ENCODE measurements at places on chromosomes 4 and X.
A peak's percentile ranks its signal among the peaks of the same experiment; 100 is the strongest.

- H3K4me3 ChIP-seq = no peak overlapping the region
- H3K4me1 ChIP-seq = peaks cover 2% of the 10 kb centered on the region
- DNase-seq = no peak
- no peak overlapping the region for H3K27ac ChIP-seq
- no peaks in the 10 kb centered on the region for H3K36me3 ChIP-seq
- no peaks in the 10 kb centered on the region for H3K27me3 ChIP-seq
Measured at GRCh38 chrX:150217609-150218008, 145.5 kb upstream of the MAMLD1 start.

- peak overlapping the region; percentile 59 for H3K27ac ChIP-seq
- no peaks in the 10 kb centered on the region for H3K27me3 ChIP-seq
- H3K4me3 ChIP-seq = peak overlapping the region; percentile 50
- no peaks in the 10 kb centered on the region for H3K36me3 ChIP-seq
Measured at GRCh38 chr4:5045097-5045496, 6.2 kb upstream of the STK32B start.

GRCh38 chr4:148574502-148574901 lies 132.3 kb upstream of the NR3C2 start:
- H3K36me3 ChIP-seq = no peaks in the 10 kb centered on the region
- H3K27ac ChIP-seq = no peak overlapping the region
- no peaks in the 10 kb centered on the region for H3K4me1 ChIP-seq
- no peak overlapping the region for H3K4me3 ChIP-seq

DNA sequence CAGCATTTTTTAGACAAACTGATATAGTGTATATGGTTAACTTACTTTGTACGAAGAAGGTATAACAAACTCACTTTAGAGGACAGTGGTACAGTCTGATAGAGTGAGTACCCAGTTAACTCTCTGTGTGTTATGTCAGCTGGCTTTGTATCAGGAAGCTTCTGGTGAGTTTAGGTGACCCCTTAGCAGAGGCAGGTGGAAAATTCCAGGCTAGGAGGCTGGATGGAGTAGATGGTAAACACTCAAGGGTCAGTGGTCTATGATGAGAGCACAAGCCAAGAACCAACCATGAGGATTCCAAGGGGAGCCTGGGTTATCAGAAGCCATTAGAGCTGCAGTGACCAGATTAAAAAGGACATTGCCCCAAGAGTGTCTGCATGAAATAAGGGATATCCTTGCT lies 227.3 kb upstream of the CENPE start:
- no peaks in the 10 kb centered on the region for H3K36me3 ChIP-seq
- no peaks in the 10 kb centered on the region for H3K4me1 ChIP-seq
- no peak for DNase-seq
- H3K27ac ChIP-seq = no peak overlapping the region
- H3K4me3 ChIP-seq = no peak overlapping the region

- peaks cover 11% of the 10 kb centered on the region for H3K27me3 ChIP-seq
- DNase-seq = no peak
- H3K4me1 ChIP-seq = no peaks in the 10 kb centered on the region
Measured at GRCh38 chr4:129614611-129615010, 518.7 kb downstream of the C4orf33 start.

GRCh38 chr4:87497159-87497558 lies 32.0 kb downstream of the SPARCL1 start:
- H3K27ac ChIP-seq = no peak overlapping the region
- H3K4me3 ChIP-seq = no peak overlapping the region
- H3K36me3 ChIP-seq = no peaks in the 10 kb centered on the region

- DNase-seq = no peak
- no peak overlapping the region for H3K4me3 ChIP-seq
- H3K4me1 ChIP-seq = no peaks in the 10 kb centered on the region
- H3K36me3 ChIP-seq = no peaks in the 10 kb centered on the region
- no peaks in the 10 kb centered on the region for H3K27me3 ChIP-seq
- no peak overlapping the region for H3K27ac ChIP-seq
Measured at GRCh38 chrX:18389966-18390365, 35.4 kb upstream of the CDKL5 start.

- DNase-seq = no peak
- H3K36me3 ChIP-seq = no peaks in the 10 kb centered on the region
- H3K4me1 ChIP-seq = peaks cover 27% of the 10 kb centered on the region
- no peak overlapping the region for H3K27ac ChIP-seq
- H3K4me3 ChIP-seq = no peak overlapping the region
Measured at GRCh38 chr4:185797596-185798338, 14.2 kb downstream of the SORBS2 start.

- no peaks in the 10 kb centered on the region for H3K27me3 ChIP-seq
- H3K4me1 ChIP-seq = no peaks in the 10 kb centered on the region
- no peaks in the 10 kb centered on the region for H3K36me3 ChIP-seq
- H3K4me3 ChIP-seq = peak overlapping the region; percentile 82
- peak overlapping the region; percentile 65 for H3K27ac ChIP-seq
- no peak for DNase-seq
Measured at GRCh38 chrX:155767051-155767875, 113.9 kb upstream of the VAMP7 start.

GRCh38 chr4:649751-650310 lies 24.2 kb downstream of the ATP5ME start:
- H3K27me3 ChIP-seq = no peaks in the 10 kb centered on the region
- no peak for DNase-seq

- H3K27ac ChIP-seq = no peak overlapping the region
- no peak overlapping the region for H3K4me3 ChIP-seq
- H3K27me3 ChIP-seq = no peaks in the 10 kb centered on the region
- H3K36me3 ChIP-seq = no peaks in the 10 kb centered on the region
- no peak for DNase-seq
Measured at GRCh38 chr4:124941267-124941666, 228.7 kb upstream of the ANKRD50 start.

DNA sequence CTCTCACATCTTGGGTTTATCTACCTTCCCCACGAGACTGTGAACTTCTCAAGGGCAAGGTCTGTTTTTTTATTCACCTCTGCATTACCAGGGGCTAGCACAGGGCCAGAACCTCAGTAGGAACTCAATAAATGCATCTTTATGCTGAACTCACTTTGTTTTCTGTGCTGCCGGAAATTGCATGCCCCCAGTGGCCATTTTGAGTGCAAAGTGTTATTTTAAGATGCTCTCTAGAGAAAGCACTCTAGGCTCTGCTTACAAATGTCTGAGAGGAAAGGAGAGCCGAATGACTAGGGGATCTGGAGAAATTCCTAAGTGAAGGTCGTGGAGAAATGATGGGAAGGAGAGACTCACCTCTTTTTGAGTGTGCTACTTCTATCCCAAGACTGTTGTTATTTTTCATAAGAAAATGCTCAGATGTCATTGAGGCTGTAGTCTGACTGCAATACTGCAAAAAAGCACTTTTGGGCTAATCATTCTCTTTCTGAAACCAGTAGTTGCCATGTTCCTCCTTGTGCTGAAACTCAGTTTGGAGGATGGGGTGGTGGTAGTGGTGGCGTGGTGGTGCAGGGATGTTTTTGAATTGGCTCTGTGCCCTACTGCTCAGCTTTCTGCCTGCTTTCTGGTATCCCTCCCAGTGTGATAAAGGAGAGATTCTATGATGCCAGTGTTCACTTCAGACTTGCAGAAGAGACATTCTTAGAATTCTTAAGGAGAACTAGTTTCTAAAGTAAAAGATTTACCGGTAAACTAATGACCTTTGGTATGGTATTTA lies 41.3 kb downstream of the DOCK11 start:
- H3K27ac ChIP-seq = peak overlapping the region; percentile 70
- peak overlapping the region; percentile 19 for H3K4me3 ChIP-seq
- no peaks in the 10 kb centered on the region for H3K36me3 ChIP-seq
- H3K27me3 ChIP-seq = no peaks in the 10 kb centered on the region
- H3K4me1 ChIP-seq = peaks cover 38% of the 10 kb centered on the region

DNA sequence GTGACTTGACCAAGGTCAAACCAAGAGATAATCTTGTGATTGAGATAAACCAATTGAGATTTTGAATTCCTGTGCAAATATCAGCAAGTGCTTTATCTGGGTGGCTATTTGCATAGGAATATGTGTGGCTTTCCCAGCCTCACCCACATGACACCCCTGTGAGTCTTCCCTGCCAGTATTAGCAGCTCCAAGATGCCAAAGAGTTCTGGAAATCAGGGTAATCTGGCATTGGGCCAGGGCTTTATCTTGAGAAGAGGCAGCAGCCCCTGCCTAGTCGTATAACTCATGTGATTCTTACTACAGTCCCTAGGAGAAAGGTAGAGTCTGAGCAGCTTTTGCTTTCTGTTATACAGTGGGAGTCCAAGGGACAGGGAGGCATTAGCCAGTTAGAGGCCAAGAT lies 87.7 kb downstream of the RLIM start:
- no peak overlapping the region for H3K4me3 ChIP-seq
- no peak overlapping the region for H3K27ac ChIP-seq
- no peaks in the 10 kb centered on the region for H3K27me3 ChIP-seq
- DNase-seq = peak; percentile 25
- no peaks in the 10 kb centered on the region for H3K4me1 ChIP-seq

DNA sequence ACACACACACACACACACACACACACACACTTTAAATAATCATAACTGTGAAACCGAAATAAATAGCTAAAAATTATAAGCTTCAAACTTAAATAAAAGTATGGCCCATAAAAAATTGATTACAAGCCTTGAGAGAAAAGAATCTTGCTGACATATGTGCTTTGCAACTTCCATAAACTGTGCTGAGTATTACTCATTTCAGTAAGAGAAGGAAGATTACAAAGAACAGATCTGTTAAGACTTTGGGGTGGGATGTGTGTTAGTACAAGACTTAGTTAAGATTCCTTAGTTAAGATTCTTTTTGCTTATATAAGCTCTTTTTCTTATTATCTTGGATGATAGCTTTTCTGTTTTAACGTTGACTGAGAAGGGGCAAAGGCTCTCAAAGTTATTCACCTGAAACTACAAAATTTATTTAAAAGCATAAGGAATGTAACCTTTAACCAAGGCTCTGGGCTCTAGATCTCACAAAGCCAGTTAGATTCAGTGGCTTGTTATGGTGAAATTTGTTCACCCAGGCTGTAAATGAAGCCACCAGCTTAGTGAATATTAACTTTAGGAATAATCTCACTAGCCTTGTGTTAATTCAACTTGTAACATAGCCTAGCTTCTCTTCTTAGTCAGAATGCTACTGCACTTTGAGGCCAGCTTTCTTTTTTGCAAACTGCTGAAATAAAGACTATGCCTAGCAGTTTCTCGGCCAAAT lies 58.2 kb downstream of the ARSJ start:
- peaks cover 63% of the 10 kb centered on the region for H3K4me1 ChIP-seq
- H3K4me3 ChIP-seq = no peak overlapping the region
- no peaks in the 10 kb centered on the region for H3K27me3 ChIP-seq
- H3K36me3 ChIP-seq = peaks cover 5% of the 10 kb centered on the region

- H3K36me3 ChIP-seq = peaks cover 5% of the 10 kb centered on the region
- H3K4me1 ChIP-seq = peaks cover 20% of the 10 kb centered on the region
- peak; percentile 67 for DNase-seq
- no peak overlapping the region for H3K4me3 ChIP-seq
- H3K27me3 ChIP-seq = no peaks in the 10 kb centered on the region
- peak overlapping the region; percentile 46 for H3K27ac ChIP-seq
Measured at GRCh38 chrX:110180176-110180927, 137.5 kb downstream of the AMMECR1 start.

- no peaks in the 10 kb centered on the region for H3K4me1 ChIP-seq
- no peak overlapping the region for H3K27ac ChIP-seq
- no peak overlapping the region for H3K4me3 ChIP-seq
- peaks cover 12% of the 10 kb centered on the region for H3K36me3 ChIP-seq
- H3K27me3 ChIP-seq = no peaks in the 10 kb centered on the region
Measured at GRCh38 chrX:149996515-149996914, 58.2 kb upstream of the EOLA2 start.

GRCh38 chr4:38670939-38671591 lies 7.1 kb downstream of the KLF3 start:
- peaks cover 97% of the 10 kb centered on the region for H3K4me1 ChIP-seq
- DNase-seq = no peak
- H3K27ac ChIP-seq = peak overlapping the region; percentile 38
- H3K27me3 ChIP-seq = no peaks in the 10 kb centered on the region

DNA sequence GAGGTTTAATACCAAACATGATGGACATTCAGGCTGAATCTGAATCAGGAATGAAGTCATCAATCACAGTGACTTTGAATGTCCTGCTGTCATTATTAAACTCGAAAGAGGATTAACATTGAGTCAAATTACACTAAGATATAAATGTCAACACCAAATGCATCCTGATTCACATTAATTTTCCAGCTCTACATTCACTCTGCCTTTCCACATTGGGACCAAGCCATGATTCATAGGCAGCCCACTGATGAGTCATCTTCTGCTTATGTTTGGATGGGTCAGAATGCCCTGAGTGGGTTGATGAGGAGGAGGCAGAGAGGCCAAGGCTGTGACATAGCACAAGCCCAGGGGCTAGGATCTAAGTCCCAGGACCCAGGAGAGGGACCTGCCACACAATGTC lies 247.6 kb upstream of the RPS6KA3 start:
- no peak overlapping the region for H3K27ac ChIP-seq
- peaks cover 33% of the 10 kb centered on the region for H3K4me1 ChIP-seq
- H3K27me3 ChIP-seq = no peaks in the 10 kb centered on the region
- no peaks in the 10 kb centered on the region for H3K36me3 ChIP-seq
- no peak for DNase-seq

- no peak overlapping the region for H3K4me3 ChIP-seq
- H3K27me3 ChIP-seq = no peaks in the 10 kb centered on the region
- no peak for DNase-seq
- H3K4me1 ChIP-seq = no peaks in the 10 kb centered on the region
Measured at GRCh38 chr4:103026868-103027267, 7.4 kb upstream of the SLC9B1 start.

GRCh38 chr4:25088093-25088952 lies 57.6 kb upstream of the LGI2 start:
- no peak overlapping the region for H3K27ac ChIP-seq
- no peak overlapping the region for H3K4me3 ChIP-seq
- no peaks in the 10 kb centered on the region for H3K36me3 ChIP-seq
- H3K27me3 ChIP-seq = peaks cover 21% of the 10 kb centered on the region
- DNase-seq = no peak

- H3K4me1 ChIP-seq = peaks cover 17% of the 10 kb centered on the region
- H3K27ac ChIP-seq = peak overlapping the region; percentile 57
- no peaks in the 10 kb centered on the region for H3K27me3 ChIP-seq
Measured at GRCh38 chr4:30429813-30430761, 290.1 kb upstream of the PCDH7 start.
